Neural crest cell (in vitro differentiated cells): ENCODE measurements at places on chromosomes 16 and 17. TPM values are rescaled to one million over a fixed set of nuclear protein-coding genes. Genes with fewer than 3 reads are reported as not detected.
A peak's percentile ranks its signal among the peaks of the same experiment; 100 is the strongest.

DNA sequence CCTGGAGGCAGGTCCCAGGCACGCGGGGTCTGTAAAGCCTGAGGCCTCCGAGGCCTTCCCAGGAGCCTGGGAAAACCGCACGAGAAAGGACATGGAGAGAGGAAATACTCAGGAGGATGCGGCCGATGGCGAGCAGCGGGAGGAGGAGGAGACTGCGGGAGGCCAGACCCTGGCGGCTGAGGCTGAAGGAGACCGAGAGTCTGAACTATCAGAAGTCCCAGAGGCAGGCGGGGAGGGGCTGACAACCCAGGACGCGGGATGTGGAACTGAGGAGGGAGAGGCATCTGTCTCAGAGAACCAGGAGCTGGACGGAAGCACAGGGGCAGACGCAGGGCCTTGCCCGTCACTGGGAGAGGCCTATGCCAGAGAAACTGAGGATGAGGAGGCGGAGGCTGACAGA, 2.4 kb downstream of the APOBR start:
- H3K4me1 ChIP-seq = peaks cover 6% of the 10 kb centered on the region
- DNase-seq = no peak
- no peaks in the 10 kb centered on the region for H3K36me3 ChIP-seq
- peak overlapping the region; percentile 90 for H3K27ac ChIP-seq
- no peaks in the 10 kb centered on the region for H3K27me3 ChIP-seq

HSD17B2 gene
- not detected in 2 replicates for total RNA-seq

DNA sequence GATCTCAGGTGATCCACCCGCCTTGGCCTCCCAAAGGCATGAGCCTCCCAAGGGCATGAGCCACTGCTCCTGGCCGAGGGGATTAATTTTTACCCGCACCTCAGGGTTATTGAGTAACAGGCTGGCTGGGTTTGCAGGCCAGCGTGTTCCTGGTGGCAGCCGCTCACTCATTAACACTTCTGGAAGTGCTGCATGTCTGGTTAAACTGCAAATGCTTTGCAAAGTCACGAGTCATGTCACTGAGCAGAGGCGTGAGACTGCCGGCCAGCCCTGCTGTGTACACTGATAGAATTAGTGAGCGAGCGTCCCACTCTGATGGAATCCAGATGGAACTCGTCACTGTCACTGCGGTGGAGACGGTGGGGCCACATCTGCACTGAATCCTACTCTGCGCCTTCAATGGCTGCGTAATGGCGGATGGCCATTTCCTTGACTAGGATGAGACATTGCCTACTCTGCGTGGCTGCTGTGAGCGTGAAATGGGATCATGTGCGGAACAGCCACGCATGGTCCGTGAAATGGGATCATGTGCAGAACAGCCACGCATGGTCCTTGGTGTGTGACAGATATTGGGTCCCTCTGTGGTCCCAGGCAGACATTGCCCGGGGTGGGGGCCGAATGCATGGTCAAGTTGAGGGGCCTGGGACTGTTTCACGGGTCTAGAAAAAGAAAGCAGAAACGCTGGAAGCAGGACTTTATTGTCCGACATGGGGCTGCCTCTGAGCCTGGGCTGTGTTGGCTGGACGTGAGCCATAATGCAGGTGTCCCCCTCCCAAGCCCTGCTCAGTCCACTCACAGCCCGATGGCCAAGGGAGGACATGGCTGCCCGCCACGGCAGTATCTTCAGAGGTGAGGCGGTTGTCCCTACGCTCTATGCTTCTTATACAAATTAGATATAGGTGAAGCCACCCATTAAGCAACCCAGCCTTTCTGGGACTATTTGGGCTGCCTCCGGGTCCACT, 740 bp upstream of the SLC5A10 start:
- no peaks in the 10 kb centered on the region for H3K27me3 ChIP-seq
- H3K4me1 ChIP-seq = no peaks in the 10 kb centered on the region
- peak overlapping the region; percentile 57 for H3K27ac ChIP-seq
- no peak for DNase-seq

ZNF469 gene
- 0.52 and 0.58 TPM in 2 replicates for total RNA-seq

DNA sequence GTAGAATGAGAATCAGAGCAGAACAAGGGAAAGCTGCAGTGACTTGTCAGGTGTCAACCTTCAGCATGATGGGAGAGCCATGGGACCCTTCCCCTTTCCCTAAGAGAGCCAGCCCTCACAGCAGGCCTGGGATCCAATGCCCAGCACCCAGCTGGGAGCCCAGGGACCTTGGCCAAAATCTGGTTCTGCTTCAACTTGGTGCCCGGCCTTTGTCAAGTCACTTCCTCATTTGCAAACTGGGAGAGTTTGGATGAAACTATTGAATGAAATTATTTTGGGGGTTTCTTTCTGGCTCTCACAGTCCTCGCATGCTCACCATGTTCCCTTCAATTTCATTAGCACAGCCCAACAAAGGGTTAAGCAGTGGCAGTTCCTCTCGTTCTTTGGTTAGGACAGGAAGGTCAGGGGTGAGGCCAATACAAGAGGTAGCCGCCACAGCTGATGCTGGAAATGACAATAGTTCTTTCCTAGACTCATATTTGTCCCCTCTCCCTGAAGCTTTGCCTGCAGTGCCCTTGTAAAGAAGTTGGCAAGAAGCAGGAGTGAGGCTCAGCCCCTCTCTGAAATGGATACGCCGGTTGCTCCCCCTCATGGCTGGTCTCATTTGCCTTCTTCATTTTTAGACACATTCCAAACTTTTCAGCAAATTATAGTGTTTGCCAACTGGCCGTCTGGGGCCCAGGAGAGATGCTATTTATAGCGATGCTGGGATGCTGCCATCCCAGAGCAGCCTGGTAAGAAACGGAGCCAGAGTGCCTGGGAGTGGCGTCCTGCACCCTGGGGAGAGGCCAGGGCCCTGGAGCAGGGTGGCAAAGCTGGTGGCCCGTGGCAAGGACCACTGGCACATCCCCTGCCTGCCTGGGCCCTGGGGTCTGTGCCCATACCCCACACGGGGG, 34.5 kb upstream of the MEOX1 start:
- no peak for DNase-seq
- no peaks in the 10 kb centered on the region for H3K27me3 ChIP-seq
- H3K36me3 ChIP-seq = no peaks in the 10 kb centered on the region
- peaks cover 23% of the 10 kb centered on the region for H3K4me1 ChIP-seq
- H3K27ac ChIP-seq = peak overlapping the region; percentile 44

- H3K4me3 ChIP-seq = no peak overlapping the region
- no peaks in the 10 kb centered on the region for H3K36me3 ChIP-seq
- H3K27me3 ChIP-seq = peaks cover 23% of the 10 kb centered on the region
- no peaks in the 10 kb centered on the region for H3K4me1 ChIP-seq
- DNase-seq = no peak
Observed at GRCh38 chr16:82344157-82344556, 174.1 kb upstream of the MPHOSPH6 start.

CLDN7 gene
- total RNA-seq = not detected in 2 replicates

DNA sequence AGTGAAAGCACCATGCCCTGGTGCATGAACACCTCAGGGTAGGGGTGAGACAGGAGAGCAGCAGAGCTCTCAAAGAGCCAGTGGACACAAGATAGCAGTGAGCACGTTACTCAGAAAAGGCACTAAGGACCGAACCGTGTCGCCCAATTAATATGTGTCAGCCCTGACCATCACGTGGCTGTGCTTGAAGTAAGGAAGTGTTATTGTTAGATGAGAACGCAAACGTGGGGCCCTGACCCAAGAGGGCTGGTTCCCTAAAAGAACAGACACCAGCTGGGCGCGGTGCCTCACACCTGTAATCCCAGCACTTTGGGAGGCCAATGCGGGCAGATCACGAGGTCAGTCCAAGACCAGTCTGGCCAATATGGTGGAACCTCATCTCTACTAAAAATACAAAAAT, 16.3 kb downstream of the AXIN1 start:
- H3K4me1 ChIP-seq = peaks cover 19% of the 10 kb centered on the region
- peaks cover 3% of the 10 kb centered on the region for H3K36me3 ChIP-seq
- H3K27me3 ChIP-seq = no peaks in the 10 kb centered on the region
- no peak overlapping the region for H3K4me3 ChIP-seq
- peak overlapping the region; percentile 27 for H3K27ac ChIP-seq

GRCh38 chr17:66928949-66929348, 35.6 kb upstream of the CACNG4 start:
- peaks cover 13% of the 10 kb centered on the region for H3K27me3 ChIP-seq
- no peaks in the 10 kb centered on the region for H3K36me3 ChIP-seq

GRCh38 chr16:66580605-66581209, 1.4 kb downstream of the CMTM2 start:
- no peaks in the 10 kb centered on the region for H3K36me3 ChIP-seq
- peaks cover 29% of the 10 kb centered on the region for H3K27me3 ChIP-seq
- peak overlapping the region; percentile 44 for H3K27ac ChIP-seq

GRCh38 chr17:60577147-60577915, 22.7 kb upstream of the PPM1D start:
- H3K36me3 ChIP-seq = no peaks in the 10 kb centered on the region
- no peaks in the 10 kb centered on the region for H3K27me3 ChIP-seq
- no peak overlapping the region for H3K27ac ChIP-seq
- DNase-seq = no peak

TEX19 gene
- 0.20 and 0.23 TPM in 2 replicates for total RNA-seq

MSLN gene
- total RNA-seq = not detected in 2 replicates

FN3K gene
- 21.7 and 23.8 TPM in 2 replicates for total RNA-seq

PFAS gene
- total RNA-seq = 201 and 217 TPM in 2 replicates

GRCh38 chr17:29376667-29377270, 13.4 kb upstream of the TAOK1 start:
- H3K4me3 ChIP-seq = no peak overlapping the region
- H3K36me3 ChIP-seq = no peaks in the 10 kb centered on the region
- H3K27me3 ChIP-seq = no peaks in the 10 kb centered on the region
- no peak overlapping the region for H3K27ac ChIP-seq

- no peak overlapping the region for H3K27ac ChIP-seq
- no peaks in the 10 kb centered on the region for H3K27me3 ChIP-seq
- H3K4me1 ChIP-seq = peaks cover 3% of the 10 kb centered on the region
- no peak for DNase-seq
- H3K36me3 ChIP-seq = peaks cover 5% of the 10 kb centered on the region
Observed at GRCh38 chr16:49564496-49565229, 191.1 kb downstream of the C16orf78 start.
